ENCODE measurements at places on chromosomes 3 and 15.

- no peak for DNase-seq
Observed at GRCh38 chr3:120394347-120394746, 45.2 kb upstream of the LRRC58 start.

DNA sequence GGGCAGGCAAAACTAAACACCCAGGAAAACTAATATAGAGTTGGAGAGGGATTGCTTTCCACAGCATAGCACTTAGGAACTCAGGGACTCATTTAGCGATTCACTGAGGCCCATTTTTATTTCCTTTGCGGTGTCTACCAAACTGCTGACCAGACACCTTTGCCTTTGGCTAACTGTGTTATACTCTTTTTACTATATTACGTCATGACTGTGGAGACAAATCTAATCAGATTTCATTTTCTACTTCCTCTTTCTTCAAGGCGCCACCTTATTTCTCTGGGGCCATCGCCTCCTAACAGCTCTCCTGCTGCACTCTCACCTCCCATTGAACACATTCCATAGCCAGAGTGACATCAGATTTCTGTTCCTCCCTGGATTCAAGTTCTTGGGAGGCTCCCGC, 215.7 kb upstream of the WNT5A start:
- DNase-seq: no peak

DNA sequence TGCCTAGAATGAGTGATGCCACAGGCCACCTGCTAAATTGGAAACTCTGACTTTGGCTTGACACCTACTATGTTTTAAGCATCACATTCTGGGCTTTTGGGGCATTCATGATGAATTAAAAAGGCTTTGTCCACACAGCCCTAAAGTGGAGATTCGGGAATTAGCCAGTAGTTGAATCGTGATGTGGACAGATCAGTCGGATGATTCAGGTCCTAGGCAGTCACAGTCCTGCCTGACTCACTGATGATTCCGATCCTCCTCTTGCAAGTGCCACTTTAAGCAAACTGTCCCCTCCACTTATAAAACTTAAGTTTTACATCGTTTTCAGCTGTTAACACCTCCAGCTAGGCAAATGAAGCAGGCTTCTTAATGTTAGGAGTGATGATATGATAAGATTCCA, 75.3 kb downstream of the SYNPR start:
- DNase-seq: no peak

- no peak for DNase-seq
Observed at GRCh38 chr3:197269024-197269423, 29.4 kb downstream of the DLG1 start.

- no peak for DNase-seq
Observed at GRCh38 chr3:100766069-100766468, 56.8 kb downstream of the TFG start.

GRCh38 chr15:50278496-50278895, 13.0 kb upstream of the HDC start:
- no peak for DNase-seq
